ENCODE measurements at places on chromosomes 2 and 18.
A peak's percentile ranks its signal among the peaks of the same experiment; 100 is the strongest.

GRCh38 chr2:200985799-200986198 lies 22.3 kb upstream of the ORC2 start:
- DNase-seq = no peak

DNA sequence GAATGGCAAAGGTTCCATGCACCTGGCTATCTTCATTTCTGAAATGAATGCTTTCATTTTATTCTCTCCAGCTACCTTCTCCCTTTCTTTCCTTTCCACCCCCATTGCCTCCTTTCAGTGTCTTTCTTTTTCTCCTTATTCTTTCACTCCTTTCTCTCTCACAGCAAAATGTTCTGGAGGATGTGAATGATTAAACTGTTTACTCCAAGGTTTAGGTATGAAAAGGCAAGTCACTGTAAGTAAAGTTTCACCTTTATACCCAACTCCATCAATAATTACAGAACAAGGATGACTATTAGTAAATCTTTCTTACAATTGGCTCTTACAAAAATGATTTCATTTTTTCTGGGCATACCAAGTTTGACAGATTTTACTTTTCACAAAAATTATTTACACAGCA lies 4.3 kb downstream of the PAX8 start:
- no peak for DNase-seq

GRCh38 chr2:238155051-238155760 lies 3.6 kb upstream of the ERFE start:
- no peak for DNase-seq

GRCh38 chr2:182894174-182894573 lies 27.7 kb upstream of the FRZB start:
- no peak for DNase-seq

GRCh38 chr18:10057894-10058791 lies 144.3 kb downstream of the VAPA start:
- no peak for DNase-seq

DNA sequence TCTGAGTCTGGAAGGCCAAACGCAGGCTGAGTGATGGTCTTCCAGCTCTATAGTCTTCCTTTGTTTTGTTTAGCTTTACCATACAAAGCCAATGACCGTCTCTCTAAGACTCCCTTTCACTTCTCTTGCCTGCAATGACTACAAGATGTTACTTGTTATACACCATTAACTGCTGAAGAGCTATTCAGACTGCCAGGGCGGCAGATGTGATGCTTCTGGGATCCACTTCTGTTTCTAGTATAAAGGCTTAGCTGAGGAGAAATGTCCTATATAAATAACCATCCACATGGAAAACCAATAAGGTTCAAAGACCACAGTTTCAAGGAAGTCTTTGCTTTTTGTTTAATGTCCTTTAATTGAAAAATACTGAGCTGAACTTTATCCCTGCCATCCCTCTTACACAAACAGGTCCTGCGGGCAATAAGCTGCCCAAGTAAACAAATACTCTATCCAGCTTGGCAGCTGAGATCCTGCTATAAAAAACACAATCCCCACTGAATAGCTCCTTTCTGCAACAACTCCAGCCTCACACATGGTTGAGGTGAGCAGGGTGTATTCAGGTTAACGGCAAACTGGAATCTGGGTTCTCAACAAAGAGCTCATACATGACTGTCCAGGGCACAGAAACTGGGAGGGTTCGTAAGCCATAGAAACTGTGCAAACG lies 124.6 kb downstream of the VIT start:
- DNase-seq = peak; percentile 84

GRCh38 chr2:115904516-115904915 lies 1462.1 kb downstream of the DPP10 start:
- DNase-seq = no peak

GRCh38 chr2:221731432-221732145 lies 159.5 kb upstream of the EPHA4 start:
- DNase-seq = no peak

GRCh38 chr2:30159766-30160165 lies 13.0 kb downstream of the YPEL5 start:
- DNase-seq = no peak

DNA sequence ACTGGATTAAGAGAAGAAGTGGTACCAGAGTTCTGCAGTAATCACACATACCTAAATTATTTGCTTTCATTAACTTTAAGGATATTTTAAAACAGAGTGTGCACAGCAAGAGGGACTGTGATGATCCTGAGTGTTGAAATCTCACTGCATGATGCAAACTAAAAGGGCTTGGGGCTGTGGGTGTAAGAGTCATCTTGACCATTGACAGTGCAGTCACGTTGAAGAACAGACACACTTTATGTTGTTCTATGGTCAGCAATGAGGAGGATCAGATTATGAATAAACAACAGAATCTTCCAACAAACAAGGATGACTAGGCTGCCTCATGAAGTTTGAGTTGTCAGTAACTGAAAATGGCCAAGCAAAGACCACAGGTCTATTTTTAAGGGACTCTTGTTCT lies 87.2 kb upstream of the GALNT5 start:
- no peak for DNase-seq

DNA sequence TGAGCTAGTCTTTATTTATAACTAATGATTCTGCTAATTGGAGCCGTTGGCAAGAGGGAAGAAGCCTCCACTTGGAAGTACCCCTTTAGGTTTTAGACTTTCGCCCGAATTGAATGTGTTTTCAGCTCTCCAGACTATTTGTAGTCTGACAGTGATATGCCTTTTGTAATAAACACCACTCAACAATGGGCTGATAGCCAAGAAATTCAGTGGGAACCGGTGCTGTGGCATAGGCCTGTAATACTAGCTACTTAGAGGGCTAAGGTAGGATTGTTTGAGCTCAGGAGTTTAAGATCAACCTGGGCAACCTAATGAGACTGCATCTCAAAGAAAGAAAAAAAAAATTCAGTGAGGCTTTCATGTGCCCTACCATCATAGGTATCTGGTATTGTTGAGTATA lies 13.6 kb upstream of the ZSCAN30 start:
- no peak for DNase-seq

DNA sequence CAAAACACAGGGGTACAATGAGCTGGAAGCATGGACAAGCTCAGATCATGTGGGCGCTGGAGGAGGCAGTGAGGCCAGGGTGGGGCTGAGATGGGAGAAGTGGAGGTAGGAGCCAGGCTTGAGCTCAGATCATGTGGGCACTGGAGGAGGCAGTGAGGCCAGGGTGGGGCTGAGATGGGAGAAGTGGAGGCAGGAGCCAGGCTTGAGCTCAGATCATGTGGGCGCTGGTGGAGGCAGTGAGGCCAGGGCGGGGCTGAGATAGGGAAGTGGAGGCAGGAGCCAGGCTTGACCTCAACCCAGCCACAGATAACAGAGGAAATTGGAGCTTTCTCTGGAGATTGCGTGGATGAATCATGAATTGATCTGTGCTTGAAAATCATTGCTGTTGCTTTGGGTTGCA lies 48.3 kb upstream of the TMEM18 start:
- DNase-seq = no peak

GRCh38 chr2:150020221-150020620 lies 432.6 kb upstream of the MMADHC start:
- DNase-seq = no peak

GRCh38 chr2:12363569-12363968 lies 353.2 kb upstream of the TRIB2 start:
- DNase-seq = no peak

- no peak for DNase-seq
Measured at GRCh38 chr2:37892436-37893114, 32.5 kb upstream of the RMDN2 start.

GRCh38 chr18:59697236-59697932 lies at the start of gene CCBE1:
TSS of gene CCBE1 (minus strand) at chr18:59697423.
- peak; percentile 91 for DNase-seq

- DNase-seq = no peak
Measured at GRCh38 chr2:214076527-214076926, 334.3 kb upstream of the VWC2L start.

GRCh38 chr2:11450791-11451190 lies 15.2 kb downstream of the E2F6 start:
- DNase-seq = no peak

GRCh38 chr2:27929916-27930486 lies 39.5 kb downstream of the BABAM2 start:
- no peak for DNase-seq

GRCh38 chr2:74712223-74713053 lies 58.4 kb downstream of the SEMA4F start:
- DNase-seq = no peak

- no peak for DNase-seq
Measured at GRCh38 chr2:192307530-192307929, 112.8 kb upstream of the TMEFF2 start.

DNA sequence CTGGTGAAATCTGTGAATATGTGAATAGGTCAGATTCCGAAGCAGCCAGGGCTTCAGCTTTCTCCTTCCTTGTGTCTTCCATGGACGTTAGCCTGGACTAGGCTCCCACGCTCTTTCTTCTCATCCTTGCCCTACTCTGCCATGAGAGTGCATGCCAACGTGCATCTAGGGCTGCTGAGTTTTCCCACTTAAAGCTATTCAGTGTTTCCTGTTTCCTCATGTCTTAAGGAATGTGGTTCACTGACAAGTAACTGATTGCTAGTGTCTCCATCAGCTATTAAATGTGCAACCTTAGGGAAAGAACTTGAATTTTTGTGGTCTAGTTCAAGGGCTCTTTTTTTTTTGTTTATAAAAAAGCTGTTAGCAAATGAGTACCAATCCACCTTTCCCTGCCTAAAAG lies 642.3 kb upstream of the LINC00305 start:
- no peak for DNase-seq

DNA sequence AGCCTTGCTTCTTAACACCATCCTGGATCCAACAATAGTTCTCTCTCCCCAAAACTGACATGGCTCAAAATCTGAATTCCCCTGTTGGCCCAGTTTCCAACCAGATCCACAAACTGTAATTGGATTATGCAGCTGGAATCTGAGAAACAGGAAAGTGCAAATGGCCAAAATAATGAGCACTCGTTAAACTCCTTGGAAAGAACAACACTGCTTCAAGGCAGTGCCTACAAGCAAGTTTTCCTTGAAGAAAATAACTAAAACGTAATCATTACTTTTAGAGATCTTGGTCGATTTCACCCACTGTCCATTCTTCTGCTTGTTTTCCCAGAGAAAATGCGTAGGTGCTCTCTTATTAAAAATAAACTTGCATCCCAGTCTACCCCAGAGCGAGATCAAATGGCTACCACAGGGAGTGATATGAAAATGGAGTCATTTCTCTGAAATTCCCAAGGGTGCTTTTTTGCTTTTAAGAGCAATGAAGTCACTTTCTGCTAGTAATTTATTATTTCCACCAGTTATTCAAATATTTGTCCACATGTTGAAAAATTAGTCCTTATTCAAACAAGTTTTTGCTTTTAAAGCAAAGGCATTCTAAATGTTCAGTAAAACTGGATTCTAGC lies 264.2 kb downstream of the C1D start:
- DNase-seq = no peak

GRCh38 chr2:85413592-85414420 lies 3.6 kb upstream of the CAPG start:
- no peak for DNase-seq

DNA sequence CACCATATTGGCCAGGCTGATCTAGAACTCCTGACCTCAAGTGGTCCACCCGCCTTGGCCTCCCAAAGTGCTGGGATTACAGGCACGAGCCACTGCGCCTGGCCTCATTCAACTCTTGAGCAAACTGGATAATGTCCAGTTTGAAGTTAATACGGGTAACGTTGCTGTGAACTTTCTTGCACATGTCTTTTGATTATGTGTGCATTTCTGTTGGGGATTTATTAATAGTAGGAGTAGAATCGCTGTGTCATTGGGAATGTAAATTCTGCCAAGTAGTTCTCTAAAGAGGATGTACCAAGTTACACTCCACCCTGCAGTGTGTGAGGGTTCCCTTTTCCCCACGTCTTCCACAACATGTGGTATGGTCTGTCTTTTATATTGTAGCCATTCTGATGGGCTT lies 6.2 kb downstream of the IMPA2 start:
- no peak for DNase-seq
